Activated CD8-positive, alpha-beta memory T cell treated with anti-CD3 and anti-CD28 coated beads for 48 hours (primary cell): ENCODE measurements at places on chromosomes 16 and 17.

DNA sequence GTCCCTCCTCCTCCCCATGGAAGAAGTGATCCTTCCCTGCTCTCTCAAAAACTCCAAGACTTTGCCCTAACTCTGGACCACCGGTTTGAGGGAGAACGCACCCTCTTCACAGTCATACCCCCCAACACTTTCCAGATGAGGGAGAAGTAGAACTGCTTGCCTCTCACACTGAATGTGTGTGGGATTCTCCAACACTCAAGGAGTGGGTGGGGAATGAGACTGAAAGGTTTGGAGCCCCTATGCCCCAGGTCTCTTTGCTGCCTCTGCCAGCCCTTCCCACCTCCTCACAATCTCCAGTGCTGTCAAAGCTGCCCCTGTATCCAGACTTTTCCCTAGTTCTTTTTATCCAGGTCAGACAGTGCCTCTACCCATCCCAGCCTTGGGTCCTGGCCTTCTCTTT, 11.4 kb downstream of the HOXB4 start:
- DNase-seq, result no peak

GRCh38 chr16:4837733-4838501, 9.2 kb downstream of the GLYR1 start:
- DNase-seq, result no peak

DNA sequence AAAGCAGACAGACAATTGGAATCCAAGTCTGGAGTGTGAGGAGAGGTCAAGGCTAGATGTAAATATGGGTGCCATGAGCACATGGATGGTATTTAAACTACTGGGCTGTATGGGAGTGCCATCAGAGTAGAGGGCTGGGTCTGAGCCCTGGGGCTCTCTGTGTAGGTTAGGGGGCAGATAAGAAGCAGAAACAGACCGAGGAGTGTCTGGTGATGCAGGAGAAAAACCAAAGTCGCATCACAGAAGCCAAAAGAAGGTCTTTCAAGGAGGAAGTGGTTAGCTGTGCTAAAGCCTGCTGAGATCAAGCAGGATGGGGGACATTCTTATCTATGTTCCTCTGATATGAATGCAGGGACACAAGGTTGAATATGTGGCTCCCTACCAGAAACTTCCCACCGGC, 1.9 kb downstream of the TSEN54 start:
- no peak for DNase-seq

DNA sequence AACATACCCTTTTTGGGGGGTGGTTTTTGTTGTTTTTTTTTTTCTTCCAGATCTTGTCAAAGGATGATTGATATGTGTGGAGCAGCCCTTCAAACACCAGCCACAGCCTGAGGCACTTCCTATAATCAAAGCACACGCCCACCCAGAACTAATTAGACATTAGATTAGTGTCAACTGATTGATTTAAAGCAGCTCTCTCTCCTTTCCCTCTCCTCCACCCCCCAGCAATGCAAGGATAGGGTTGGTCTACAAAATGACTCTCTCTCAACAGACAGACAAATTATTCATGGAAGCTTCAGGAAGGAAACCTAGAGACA, 250.3 kb upstream of the SOX9 start:
- no peak for DNase-seq

DNA sequence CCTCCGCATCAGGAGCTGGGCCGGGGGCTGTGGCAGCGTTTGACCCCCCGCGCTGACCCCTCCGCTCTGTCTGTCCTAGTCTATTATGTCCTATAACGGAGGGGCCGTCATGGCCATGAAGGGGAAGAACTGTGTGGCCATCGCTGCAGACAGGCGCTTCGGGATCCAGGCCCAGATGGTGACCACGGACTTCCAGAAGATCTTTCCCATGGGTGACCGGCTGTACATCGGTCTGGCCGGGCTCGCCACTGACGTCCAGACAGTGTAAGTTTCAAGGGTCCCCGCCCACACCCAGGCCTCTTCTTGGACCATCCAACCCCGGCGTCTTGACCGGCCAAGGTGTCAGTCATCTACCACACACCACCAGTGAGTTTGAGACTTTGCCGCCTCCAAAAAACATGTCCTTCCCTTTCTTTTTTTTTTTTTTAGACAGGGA, 548 bp downstream of the PSMB3 start:
- no peak for DNase-seq

DNA sequence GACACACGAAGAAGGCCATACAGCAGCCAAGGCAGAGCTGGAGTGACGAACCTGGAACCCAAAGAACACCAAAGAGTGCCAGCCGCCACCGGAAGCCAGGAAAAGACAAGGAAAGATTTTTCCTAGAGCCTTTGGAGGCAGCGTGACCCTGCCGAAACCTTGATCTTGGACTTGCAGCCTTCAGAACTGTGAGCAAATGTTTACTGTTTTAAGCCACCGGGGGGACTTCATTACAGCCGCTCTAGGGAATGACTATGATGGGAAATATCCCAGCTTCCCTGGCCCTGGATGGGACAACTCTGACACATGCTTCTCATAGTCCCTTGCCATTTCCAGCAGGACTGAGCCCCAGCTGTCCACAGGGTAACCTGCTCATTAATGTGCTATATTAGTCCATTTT, 270.6 kb downstream of the HAPSTR1 start:
- DNase-seq, result no peak

GRCh38 chr17:80693511-80693910, 148.9 kb downstream of the RPTOR start:
- DNase-seq, result no peak

- DNase-seq, result no peak
Observed at GRCh38 chr16:17607075-17607509, 136.3 kb upstream of the XYLT1 start.

DNA sequence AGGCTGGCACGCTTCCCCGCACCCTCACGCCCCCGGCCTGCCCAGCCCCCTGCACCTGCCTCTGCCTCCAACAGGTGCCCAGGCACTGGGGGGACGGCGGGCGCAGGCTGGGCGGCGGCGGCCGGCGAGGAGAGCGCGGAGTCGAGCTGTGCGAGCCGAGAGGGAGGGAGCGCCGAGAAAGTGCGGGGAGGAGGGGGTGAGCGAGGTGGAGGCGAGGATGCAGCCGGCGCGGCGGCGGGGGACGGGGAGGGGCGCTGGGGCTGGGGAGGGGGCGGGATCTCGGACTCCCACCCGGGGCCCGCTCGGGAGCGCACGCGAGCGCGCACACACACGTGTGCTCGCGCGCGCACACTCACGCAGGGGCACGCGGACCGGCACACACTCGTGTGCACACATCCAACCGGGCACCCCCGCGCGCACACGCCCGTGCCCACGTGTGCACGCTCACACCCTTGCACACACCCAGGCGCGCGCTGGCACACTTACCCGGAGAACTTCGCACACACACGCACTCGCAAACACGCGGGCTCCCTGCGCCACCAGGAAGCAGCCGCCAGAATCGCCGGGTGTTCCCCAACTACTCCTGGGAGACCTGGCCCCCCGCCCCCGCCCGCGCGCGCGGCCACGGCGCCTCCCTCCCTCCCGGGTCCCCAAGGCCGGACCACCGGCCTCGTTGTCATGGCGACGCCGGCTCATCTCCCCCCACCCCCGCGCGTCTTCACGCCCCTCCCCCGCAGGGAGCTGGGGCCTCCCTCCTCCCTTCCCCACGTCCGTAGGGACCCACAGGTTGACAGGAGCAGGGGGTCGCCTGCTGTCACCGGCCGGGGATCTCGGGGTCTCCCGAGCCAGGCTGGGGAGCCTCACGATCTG, at the start of gene DOC2A:
TSS of gene DOC2A (minus strand) at position 184 of the 870 bp plus-strand sequence. CDS start 805 bp downstream, outside the sequence.
- no peak for DNase-seq

DNA sequence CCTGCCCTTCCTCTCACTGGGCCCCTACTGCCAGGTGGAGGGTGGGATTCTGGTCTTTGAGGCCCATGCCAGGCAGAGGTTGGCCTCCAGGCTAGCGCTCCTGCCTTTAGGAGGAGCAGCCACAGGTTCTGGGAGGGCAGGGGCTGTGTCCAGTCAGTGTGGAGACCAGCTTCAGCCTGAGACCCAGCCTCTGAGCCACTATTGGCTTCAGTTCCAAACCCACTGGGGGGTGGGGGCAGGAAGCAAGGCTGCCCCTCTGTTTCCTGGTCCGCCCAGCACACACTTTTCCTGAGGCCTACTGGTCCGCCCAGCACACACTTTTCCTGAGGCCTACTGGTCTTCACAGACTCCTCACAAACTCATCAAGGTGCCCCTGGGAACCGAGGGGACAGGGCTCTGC, 16.4 kb downstream of the SLC5A10 start:
- no peak for DNase-seq

- no peak for DNase-seq
Observed at GRCh38 chr17:48645639-48646182, 19.6 kb upstream of the HOXB9 start.

DNA sequence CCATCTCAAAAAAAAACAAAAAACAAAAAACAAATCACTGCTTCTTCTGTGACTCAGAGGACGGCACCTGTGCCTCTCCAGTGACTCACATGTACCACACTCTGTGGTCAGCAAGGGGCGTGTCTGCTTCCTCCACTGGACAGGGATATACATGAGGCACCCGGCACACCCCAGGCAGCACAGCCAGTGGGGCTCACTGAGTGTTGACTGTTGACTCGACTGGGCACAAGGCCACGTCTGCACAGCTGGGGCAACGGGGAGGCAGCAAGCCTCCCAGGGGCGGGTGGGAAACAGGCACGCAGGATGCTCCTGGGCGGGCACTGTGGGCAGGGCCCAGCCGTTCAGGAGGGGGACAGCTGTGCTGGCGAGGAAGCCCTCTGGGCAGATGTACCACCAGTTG, 64.1 kb downstream of the TIMM22 start:
- DNase-seq, result no peak

DNA sequence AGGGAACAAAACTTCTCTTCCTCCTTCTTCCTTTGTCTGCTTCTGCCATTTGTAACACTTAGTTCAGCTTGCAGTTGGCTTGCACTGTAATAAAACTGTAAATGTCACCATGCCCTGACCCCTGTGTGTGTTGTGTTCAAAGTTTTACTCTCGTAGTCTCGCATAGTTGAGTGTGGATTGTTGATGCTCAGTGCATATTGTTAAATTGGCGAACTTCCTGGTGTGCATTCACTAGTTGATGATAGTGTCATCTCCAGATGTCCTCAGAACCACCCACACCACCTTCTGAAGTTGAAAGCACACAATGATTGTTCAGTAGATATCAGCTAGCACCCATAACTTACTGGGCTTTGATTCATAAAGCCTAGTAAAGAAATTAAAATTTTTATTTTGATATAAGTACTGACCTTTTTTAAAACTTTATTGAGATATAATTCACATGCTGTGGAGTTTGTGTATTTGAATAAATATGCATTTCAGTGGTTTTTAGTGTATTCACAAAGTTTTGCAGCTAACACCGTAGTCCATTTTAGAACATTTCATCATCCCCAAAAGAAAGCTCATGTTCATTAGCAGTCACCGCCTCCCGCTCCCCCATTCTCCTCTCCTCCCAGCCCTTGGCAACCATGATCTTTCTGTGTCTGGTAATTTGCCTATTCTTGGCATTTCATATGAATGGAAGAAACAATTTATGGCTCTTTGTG, 25.0 kb downstream of the USP10 start:
- DNase-seq, result no peak

- no peak for DNase-seq
Observed at GRCh38 chr16:86002178-86002900, 103.4 kb downstream of the IRF8 start.

- DNase-seq, result no peak
Observed at GRCh38 chr16:73215678-73216377, 167.9 kb upstream of the ZFHX3 start.

DNA sequence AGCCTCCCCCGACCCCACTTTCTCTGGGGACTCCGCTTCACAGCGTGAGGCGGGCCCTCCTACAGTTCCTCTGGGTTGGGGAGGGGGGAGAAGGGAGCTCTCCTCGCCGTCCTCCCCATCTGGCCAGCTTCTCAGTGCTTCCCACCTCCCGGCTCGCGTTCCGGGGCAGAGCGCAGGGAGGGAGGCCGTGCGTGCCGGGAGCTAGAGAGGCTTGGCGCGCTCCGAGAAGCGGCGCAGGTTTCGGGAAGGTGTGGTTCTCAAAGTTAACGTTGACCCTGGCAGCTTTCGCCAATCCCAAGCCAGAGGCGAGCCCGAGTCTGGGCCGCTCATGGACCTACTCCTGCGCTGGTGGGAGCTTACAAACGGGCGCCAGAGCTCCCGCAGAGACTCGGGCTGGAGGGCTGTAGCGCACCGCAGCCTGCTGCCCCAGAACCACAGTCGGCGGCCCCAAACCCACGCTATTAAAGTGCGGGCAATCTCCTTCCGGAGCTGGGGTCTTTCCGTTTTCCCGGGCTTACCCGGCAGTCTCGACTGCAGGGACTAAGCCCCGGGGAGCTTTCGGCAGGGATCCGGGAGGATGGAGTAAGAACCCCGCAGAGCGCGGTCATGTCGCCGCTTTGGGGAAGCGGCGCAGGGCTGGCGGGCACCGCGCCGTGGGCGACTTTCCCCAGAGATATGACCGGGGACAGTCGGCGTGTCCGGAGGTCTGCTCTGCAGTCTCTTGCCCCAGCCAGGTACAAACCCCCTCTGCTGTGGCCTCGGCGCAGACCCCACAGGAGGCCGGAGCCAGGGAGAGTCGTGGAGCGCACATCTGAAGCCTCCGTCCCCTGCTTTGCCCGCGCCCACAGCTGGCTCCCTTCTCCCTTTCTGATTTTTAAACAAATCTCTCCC, 787 bp downstream of the CDH11 start:
- no peak for DNase-seq

DNA sequence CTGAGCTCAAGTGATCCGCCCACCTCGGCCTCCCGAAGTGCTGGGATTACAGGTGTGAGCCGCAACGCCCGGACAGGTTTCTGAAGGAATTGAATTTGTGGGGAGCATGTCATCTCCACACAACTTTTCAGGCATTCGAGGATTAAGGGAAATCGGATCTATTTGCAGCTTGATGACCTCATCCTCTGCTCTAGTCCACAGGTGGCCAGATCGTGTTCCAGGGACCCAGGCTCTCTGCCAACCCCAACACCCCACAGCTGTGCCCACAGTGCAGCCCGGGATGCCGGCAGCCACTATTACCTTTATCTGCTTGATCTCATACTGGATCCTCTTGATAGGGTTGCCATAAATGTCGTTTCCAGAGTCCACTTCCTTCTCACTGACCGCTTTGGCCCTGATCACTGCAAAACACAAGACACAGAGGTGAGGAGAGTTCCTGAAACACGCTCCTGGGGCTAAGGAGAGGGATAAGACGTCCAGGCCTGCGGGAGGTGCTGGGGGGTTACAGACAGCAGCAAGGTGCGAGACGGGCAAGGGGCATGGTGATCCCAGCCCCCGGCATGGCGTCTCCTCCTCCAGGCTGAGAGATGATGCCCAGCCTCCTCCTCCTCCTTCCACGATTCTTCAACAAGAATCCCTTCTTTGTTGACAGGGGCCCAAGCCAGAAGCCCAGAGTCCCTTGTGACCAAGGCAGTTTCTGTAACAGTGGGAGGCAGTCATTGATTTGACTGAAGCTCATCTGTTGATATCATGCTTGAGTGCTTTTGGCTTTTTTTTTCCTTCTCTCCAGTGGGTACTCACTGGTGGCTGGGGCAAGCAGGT, 29.3 kb downstream of the CEP295NL start:
- DNase-seq, result no peak

GRCh38 chr17:21453144-21453898, 77.2 kb downstream of the KCNJ12 start:
- no peak for DNase-seq
